Type B pancreatic cell (in vitro differentiated cells): ENCODE measurements at places on chromosomes 7 and 10. TPM values are rescaled to one million over a fixed set of nuclear protein-coding genes. Genes with fewer than 3 reads are reported as not detected.

DNA sequence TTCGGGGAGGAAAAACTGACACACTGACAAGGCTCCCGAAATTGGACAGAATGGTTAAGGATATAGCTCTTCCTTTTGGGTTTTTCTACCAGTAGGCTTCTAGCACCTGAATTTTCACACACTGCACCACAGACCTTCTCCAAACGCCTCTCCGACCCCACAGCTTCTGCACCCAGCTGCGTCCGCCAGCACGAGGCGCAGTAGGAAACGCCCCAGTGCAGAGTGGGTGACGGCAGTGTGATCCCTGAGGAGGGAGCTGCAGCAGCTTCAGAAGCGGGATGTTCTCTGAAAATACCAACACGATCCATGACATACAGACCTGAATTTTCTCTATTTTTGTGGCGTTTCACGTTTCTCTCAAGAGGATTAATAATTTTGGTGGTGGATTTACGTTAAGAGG, 25.9 kb downstream of the HSPB1 start:
- peaks cover 29% of the 10 kb centered on the region for H3K36me3 ChIP-seq
- H3K4me3 ChIP-seq = no peak overlapping the region
- no peak for DNase-seq
- H3K27me3 ChIP-seq = no peaks in the 10 kb centered on the region

- H3K4me3 ChIP-seq = no peak overlapping the region
- no peak overlapping the region for H3K27ac ChIP-seq
- no peaks in the 10 kb centered on the region for H3K27me3 ChIP-seq
Observed at GRCh38 chr7:158759245-158759614, 54.6 kb upstream of the NCAPG2 start.

- peak overlapping the region; percentile 20 for H3K27ac ChIP-seq
- H3K27me3 ChIP-seq = no peaks in the 10 kb centered on the region
- H3K36me3 ChIP-seq = peaks cover 44% of the 10 kb centered on the region
- peak overlapping the region; percentile 39 for H3K4me3 ChIP-seq
- DNase-seq = no peak
Observed at GRCh38 chr7:96188174-96188581, 133.7 kb downstream of the SLC25A13 start.

DNA sequence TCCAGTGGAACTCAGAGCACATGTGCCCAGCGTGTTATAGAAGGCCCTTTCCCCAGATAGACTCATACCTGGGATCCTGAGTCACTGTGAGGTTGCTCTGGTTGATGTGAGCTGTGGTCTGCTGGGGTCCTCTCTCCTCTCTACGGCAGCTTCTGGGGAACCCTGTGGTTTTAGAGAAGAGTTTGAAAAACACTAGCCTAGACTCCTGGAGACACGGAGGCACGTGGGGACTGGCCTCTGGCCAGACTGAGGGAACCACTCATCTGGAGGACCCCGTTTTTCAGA, 10.3 kb downstream of the ZNF775 start:
- H3K27ac ChIP-seq = no peak overlapping the region
- no peak for DNase-seq
- H3K4me1 ChIP-seq = peaks cover 28% of the 10 kb centered on the region

DNA sequence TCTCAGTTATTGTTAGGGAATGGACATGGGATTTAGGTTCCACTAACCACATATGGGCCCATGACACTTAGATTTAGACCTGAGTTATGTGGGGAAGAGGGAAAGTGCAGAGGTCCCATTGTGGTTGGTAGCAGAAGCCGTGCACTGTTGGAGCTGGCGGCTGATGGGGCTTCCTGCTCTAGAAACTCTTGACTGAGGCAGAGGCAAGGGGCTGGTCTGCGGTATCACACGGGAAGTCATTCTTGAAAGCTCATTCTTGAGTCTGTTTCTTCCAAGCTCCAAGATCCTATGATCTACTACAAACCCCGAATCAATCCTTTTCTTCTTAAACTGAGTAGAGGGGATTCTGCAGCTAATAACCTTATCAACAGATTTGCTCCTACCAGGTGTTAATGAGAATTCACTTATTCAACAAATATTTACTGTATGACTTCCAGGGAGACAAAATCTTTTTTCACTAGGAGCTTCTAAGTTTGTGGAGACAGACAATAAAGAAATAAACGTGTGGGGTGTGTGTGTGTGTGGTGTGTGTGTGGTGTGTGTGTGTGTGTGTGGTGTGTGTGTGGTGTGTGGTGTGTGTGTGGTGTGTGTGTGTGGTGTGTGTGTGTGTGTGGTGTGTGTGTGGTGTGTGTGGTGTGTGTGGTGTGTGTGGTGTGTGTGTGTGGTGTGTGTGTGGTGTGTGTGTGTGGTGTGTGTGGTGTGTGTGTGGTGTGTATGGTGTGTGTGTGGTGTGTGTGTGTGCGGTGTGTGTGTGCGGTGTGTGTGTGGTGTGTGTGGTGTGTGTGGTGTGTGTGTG, 57.1 kb downstream of the AOC1 start:
- no peak overlapping the region for H3K27ac ChIP-seq
- DNase-seq = no peak
- H3K4me3 ChIP-seq = no peak overlapping the region
- H3K4me1 ChIP-seq = no peaks in the 10 kb centered on the region

DNA sequence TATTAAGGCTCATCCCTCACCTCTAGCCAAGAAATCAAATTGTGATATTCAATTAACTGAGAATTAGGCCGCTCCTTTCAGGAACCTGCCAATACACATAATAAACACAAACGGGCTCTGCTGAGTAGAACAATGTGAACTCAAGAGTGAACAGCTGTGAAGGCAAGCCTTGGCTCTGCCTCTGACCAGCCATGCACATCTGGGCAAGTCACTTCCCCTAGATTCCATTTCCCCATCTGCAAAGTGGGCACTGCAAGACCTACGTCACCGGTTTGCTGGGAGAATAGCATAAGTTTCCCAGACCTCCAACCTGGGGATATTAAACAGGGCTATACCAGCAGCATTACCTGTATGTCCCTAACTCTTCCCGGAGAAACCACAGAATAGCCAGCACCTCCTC, 355.2 kb downstream of the TNS3 start:
- H3K27me3 ChIP-seq = no peaks in the 10 kb centered on the region
- H3K4me1 ChIP-seq = no peaks in the 10 kb centered on the region
- DNase-seq = no peak

DNA sequence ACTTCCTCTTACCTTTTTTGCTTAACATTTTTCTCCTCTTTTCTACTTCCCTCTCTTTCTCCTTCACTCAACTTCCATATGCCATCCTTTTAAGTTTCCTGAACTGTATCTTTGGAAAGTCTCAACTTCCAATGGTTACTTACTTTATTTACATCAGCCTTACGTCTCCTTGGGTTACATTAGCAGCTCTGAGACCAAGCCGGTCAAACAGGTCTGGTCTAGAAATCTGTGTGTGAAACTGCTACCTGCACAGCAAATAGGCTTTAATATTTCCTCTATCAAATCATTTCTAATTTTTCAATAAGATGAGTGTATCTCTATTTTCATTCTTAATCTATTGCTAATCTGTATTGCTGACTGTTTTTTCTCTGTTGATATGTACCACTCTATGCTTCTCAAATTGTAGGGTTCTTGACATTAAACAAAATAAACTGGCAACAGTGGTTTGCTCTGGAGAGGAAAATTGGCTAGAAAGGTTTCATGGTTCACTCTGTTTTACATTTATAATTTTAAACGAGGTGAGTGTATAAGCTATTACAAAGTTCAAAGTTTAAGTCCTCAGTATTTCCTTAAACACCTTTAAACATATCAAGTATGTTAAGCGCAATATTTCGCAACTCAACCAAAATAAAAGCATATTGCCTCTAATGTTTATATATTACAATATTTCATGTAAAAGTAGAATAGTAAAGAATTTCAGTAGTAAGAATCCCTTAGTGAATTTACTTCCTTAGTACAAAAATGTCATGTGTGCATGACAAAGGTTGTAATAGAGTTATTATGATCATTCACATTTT, 3.6 kb upstream of the SEMA3C start:
- DNase-seq = no peak
- H3K27ac ChIP-seq = peak overlapping the region; percentile 81
- no peaks in the 10 kb centered on the region for H3K36me3 ChIP-seq
- H3K27me3 ChIP-seq = no peaks in the 10 kb centered on the region
- H3K4me3 ChIP-seq = peak overlapping the region; percentile 44

DNA sequence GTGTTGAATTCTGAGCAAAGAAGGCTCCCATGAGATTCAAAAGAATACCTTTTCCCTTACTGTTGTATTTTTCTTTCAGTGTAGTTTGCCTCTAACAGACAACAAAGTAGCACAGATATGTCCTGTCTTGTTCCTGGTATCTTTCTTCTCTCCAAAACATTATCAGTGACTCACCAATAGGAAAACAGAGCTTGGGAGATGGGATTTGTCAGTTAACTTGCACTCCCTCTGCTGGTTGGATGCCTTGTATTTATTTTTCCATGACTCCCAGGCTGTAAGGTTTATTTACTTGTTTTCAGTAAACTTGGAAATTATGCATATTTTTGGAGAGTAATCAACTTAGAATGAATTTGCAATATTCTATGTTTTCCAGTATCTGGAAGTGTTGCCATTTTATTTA, 129.7 kb downstream of the SAMD9 start:
- DNase-seq = no peak
- peaks cover 9% of the 10 kb centered on the region for H3K4me1 ChIP-seq
- H3K4me3 ChIP-seq = no peak overlapping the region
- no peaks in the 10 kb centered on the region for H3K36me3 ChIP-seq
- H3K27ac ChIP-seq = peak overlapping the region; percentile 32
- no peaks in the 10 kb centered on the region for H3K27me3 ChIP-seq

GRCh38 chr10:112232670-112233069, 49.1 kb upstream of the GPAM start:
- H3K27ac ChIP-seq = peak overlapping the region; percentile 70
- no peaks in the 10 kb centered on the region for H3K36me3 ChIP-seq
- no peak for DNase-seq
- H3K4me3 ChIP-seq = no peak overlapping the region
- H3K4me1 ChIP-seq = peaks cover 23% of the 10 kb centered on the region

- no peak for DNase-seq
- H3K4me3 ChIP-seq = peak overlapping the region; percentile 72
- no peaks in the 10 kb centered on the region for H3K27me3 ChIP-seq
- peak overlapping the region; percentile 95 for H3K27ac ChIP-seq
Observed at GRCh38 chr10:21363731-21364104, 161.8 kb downstream of the SKIDA1 start.

GRCh38 chr7:100493476-100494264, 9.9 kb downstream of the NYAP1 start:
- peaks cover 11% of the 10 kb centered on the region for H3K4me1 ChIP-seq
- H3K4me3 ChIP-seq = peak overlapping the region; percentile 63
- peak overlapping the region; percentile 51 for H3K27ac ChIP-seq
- no peak for DNase-seq

DNA sequence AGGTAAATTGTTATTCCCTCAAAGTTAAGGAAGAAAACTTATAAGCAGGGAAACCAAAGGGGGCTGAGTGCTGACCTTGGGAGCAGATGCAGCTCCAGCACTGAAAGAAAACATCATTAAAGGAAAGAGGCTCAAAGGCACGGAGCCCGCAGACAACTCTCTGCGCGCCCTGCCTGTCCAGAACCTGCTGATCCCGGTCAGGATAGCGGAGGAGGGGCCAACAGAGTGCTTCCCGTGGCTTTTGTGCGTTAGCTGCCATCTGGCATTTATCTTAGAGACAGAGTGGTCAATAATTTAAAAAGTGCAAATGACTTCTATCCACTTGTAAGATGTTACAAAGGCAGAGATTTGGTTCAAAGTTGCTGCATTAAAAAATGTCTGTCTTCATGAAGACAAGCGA, 162.1 kb downstream of the FANK1 start:
- peaks cover 8% of the 10 kb centered on the region for H3K27me3 ChIP-seq
- peak overlapping the region; percentile 33 for H3K27ac ChIP-seq
- H3K36me3 ChIP-seq = peaks cover 3% of the 10 kb centered on the region

DNA sequence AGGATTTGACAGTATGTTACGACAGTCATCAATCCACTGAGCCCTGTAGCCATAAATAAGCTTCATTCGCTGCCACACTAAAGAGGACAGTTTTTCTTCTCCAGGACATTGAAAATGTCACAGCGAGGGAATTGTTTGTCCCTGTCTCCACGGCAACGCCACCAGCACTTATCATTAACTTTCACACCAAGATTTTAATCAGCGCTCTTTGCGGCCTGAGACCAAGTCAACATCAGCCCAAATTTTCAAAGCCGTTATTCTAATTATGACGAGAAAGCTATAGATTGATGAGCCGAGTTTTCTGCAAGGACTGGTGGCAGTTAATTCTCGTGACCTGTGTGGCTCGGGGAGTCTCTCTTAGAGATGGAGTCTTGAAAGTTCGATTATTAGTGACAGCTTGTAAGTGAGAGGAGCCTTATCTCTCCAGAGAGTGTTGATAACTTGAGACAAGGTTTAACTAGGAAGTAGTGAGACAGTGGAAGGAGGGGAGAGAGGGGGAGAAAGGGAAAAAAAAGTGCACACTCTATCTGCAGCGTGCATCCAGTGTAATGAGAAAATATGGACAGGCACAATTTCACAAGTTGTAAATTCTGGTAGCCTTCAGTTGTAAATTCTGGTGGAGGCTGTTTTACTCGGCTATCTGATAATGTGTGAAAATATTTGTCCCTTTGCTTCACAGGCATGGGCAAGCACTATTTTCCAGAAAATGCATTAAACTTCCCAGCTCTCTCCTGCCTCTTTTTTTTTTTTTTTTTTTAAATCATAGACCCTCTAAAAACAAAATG, 473.3 kb downstream of the LRMDA start:
- peaks cover 23% of the 10 kb centered on the region for H3K4me1 ChIP-seq
- no peak for DNase-seq

GRCh38 chr7:23928418-23928775, 218.4 kb downstream of the STK31 start:
- peaks cover 4% of the 10 kb centered on the region for H3K4me1 ChIP-seq
- no peak overlapping the region for H3K4me3 ChIP-seq
- DNase-seq = no peak
- H3K36me3 ChIP-seq = no peaks in the 10 kb centered on the region
- no peak overlapping the region for H3K27ac ChIP-seq
- peaks cover 8% of the 10 kb centered on the region for H3K27me3 ChIP-seq

- H3K4me3 ChIP-seq = no peak overlapping the region
- peak; percentile 50 for DNase-seq
- H3K27me3 ChIP-seq = peaks cover 57% of the 10 kb centered on the region
- no peaks in the 10 kb centered on the region for H3K4me1 ChIP-seq
- H3K27ac ChIP-seq = no peak overlapping the region
Observed at GRCh38 chr10:123552760-123553554, 113.2 kb upstream of the GPR26 start.

- H3K27ac ChIP-seq = no peak overlapping the region
- no peak for DNase-seq
- peaks cover 5% of the 10 kb centered on the region for H3K4me1 ChIP-seq
- no peak overlapping the region for H3K4me3 ChIP-seq
- H3K36me3 ChIP-seq = no peaks in the 10 kb centered on the region
Observed at GRCh38 chr10:92111336-92111939, 179.4 kb downstream of the CPEB3 start.

- H3K4me1 ChIP-seq = no peaks in the 10 kb centered on the region
- DNase-seq = no peak
- H3K27ac ChIP-seq = no peak overlapping the region
Observed at GRCh38 chr7:158053183-158053915, 534.3 kb downstream of the PTPRN2 start.

GRCh38 chr10:103555325-103555649, 61.8 kb downstream of the NEURL1 start:
- no peak overlapping the region for H3K27ac ChIP-seq
- peak overlapping the region; percentile 57 for H3K4me3 ChIP-seq
- H3K36me3 ChIP-seq = no peaks in the 10 kb centered on the region

Gene RBP3
- total RNA-seq = not detected in 2 replicates

Gene RARRES2
- total RNA-seq = 16.3 and 109 TPM in 2 replicates

Gene CTAGE8
- total RNA-seq = 0.99 and 6.4 TPM in 2 replicates

Gene ADAM22
- 2.9 and 8.1 TPM in 2 replicates for total RNA-seq

Gene EIF3A
- total RNA-seq = 132 and 141 TPM in 2 replicates

Gene UCMA
- total RNA-seq = not detected in 2 replicates

Gene NOS3
- total RNA-seq = 0.21 and 1.7 TPM in 2 replicates

Gene GBX1
- 0.26 and 0.41 TPM in 2 replicates for total RNA-seq
